ENCODE measurements at places on chromosomes 2 and 18.

GRCh38 chr2:112150447-112150846 lies 12.3 kb downstream of the FBLN7 start:
- DNase-seq = peak; percentile 88

DNA sequence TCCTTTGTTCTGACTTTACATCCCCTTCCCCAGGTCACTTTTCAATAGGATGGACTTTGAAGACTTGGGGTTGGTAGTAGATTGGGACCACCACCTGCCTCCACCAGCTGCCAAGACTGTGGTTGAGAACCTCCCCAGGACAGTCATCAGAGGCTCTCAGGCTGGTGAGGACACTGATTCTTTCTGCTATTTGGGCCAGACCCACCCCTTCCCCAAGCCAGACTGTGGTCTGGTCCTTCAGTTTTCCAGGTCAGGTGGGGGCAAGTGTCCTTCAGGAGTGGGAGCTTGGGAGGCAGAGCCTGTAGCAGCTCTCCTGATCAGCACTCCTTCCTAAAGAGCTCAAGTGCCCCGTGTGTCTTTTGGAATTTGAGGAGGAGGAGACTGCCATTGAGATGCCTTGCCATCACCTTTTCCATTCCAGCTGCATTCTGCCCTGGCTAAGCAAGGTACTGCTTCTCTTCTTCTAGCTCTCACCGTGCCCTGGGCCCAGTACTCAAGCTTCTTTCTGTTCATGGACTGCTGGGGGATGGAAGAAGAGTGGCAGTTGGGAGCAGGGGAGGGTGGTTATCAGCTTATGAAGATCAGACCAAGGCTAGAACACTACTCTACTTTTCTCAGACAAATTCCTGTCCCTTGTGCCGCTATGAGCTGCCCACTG lies 1.1 kb downstream of the RNF181 start:
- no peak for DNase-seq

DNA sequence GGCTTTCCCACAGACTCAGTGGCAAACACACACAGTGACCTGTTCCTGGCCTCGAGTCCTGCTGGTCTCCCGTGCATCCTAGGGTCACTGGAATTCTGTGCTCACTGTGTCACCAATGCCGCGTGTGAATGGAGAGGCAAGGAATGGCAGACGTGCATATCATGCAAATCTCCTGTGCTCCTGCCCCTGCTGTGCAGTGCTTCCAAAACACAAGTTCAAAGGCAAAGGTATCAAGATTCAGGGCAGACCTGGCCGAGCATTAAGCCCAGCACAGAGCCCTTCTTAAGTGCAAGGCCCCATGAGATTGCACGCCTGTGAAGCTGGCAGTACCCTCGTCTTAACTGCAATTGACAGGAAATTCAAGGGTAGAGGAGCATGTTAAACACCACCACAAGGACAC lies 129.1 kb downstream of the NDUFA10 start:
- DNase-seq = no peak

GRCh38 chr2:188422726-188423125 lies 131.1 kb downstream of the GULP1 start:
- no peak for DNase-seq

Data from kidney glomerular epithelial cell (primary cell).